ENCODE measurements at places on chromosomes 16 and 17.

DNA sequence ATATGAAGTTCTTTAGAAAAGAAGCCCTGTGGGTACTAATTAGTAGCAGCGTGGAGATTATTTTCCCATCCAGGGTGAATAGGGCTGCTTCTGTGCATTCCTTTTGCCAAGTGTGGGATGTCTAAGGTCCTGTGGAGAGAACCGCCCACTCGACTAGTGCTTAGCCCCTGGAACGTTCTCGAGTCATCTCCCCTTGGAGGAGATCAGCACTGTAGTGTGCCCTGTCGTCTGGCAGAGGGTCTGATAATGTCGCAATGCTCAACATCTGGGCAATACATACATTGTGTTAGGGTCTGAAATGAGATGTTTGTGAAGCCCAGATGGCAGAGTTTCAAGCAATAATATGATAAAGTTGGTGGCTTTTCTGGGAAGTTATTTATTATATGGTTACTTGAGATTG is 64.8 kb downstream of the SPECC1 start:
- DNase-seq = no peak

GRCh38 chr17:41098481-41098880 is 539 bp upstream of the KRTAP4-8 start:
- no peak for DNase-seq

DNA sequence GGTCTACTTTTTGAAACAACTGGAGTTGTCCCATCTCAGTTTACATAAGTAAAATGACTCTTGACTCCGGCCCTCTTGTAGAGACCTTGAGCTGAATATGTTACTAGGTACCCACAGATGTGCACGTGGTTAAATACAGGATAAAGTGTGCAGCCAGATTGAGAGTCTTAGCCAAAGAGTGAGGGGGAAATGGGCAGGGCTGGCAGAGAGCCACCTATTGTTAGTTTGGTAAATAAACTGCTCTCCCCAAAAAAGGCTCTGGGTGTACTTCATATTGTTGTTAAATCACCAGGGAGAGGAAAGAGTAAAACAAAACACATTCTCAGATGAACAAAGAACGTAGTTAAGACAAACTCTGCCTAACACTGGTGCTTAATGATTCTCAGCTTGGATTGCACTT is 20.3 kb downstream of the G6PC1 start:
- no peak for DNase-seq

- no peak for DNase-seq
These were observed 2.4 kb downstream of the PRSS27 start for GRCh38 chr16:2717383-2718263.

- DNase-seq = no peak
These were observed 9.8 kb downstream of the MIEF2 start for GRCh38 chr17:18270046-18270931.

DNA sequence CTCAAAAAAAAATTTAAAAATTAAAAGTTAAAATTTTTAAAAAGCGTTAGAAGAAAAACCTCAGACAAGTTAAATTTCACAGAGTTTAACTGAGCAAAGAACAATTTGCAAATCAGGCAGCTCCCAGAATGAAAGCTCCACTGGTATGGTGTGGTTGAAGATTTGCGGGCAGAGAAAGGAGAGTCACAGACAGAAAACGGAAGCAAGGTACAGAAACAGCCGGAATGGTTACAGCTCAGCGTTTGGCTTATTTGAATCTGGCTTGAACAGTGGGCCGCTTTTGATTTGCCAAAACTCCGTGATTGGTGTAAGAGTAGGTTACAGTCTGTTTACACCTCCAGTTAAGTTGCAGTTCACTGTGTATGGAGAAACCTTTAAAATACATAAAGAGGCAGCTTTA is 297.1 kb downstream of the HS3ST4 start:
- no peak for DNase-seq

DNA sequence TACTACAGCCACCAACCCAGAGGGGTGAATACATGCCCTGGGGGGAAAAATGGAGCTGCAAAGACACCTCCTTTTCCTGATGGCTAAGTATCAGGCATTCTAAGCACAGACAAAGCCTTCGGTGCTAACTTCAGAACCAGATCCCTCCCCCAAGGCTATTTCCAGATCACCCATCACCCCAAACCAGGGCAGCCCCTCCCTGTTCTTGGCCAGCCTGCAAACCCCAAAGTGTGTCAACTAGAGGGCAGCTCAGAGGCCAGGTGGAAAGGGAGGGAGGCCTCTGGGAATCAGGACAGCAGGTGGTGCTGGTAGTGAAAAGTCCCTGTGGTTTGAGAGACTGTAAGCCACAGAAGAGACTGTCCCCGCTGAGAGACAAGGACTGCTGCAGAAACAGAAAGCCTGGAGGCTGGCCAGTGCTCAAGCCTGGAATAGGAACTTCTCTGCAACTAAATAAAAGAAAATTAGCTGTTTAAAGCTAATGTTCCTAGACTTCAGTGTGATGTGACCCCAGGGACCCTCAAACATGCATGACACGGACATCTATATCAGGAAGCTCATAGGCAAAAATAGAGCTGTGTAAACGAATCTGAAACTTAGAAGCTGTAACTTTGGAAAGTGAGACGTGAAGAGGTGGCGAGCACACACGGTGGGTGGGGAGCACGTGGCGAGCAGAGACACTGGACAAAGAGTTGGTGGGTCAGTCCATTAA is 9.1 kb downstream of the TUBG1 start:
- no peak for DNase-seq

DNA sequence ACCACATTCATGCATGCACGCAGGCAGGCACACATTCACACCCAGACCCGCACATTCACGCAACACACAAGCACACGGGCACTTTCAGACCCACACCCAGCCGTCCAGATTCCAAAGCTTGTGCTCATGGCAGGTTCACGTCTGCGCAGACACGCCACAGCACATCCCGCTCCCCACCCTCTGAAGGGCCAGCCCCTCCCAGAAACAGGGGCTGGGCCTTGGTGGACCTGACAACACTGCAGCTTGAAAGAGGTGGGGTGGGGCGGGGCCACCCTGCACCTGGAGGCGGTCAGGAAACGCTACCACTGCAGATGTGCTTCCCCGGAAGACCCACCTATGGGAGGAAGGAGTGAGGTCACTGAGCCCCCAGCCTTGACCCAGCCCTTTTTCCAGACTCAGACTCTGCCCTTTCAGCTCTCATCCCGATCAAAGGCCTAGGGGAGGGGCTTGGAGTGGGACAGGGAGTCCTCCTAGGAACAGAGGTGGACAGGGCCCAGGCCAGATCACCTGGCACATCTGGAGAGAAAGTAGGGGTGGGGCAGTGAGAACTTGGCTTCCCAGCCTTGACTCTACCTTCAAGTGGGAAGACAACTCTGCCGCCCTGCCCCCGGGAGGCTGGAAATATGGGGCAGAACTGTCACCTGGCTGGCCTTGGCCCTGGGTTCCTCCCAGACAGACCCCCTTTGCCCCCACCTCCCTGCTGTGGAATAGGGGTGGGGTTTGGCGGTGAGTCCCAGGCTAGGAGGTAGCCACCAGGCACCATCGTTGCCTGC is 11.0 kb downstream of the P3H4 start:
- DNase-seq = no peak

- no peak for DNase-seq
These were observed 151.3 kb downstream of the RPTOR start for GRCh38 chr17:80695979-80696378.
